ENCODE measurements at places on chromosomes 1 and 21.
A peak's percentile ranks its signal among the peaks of the same experiment; 100 is the strongest.

DNA sequence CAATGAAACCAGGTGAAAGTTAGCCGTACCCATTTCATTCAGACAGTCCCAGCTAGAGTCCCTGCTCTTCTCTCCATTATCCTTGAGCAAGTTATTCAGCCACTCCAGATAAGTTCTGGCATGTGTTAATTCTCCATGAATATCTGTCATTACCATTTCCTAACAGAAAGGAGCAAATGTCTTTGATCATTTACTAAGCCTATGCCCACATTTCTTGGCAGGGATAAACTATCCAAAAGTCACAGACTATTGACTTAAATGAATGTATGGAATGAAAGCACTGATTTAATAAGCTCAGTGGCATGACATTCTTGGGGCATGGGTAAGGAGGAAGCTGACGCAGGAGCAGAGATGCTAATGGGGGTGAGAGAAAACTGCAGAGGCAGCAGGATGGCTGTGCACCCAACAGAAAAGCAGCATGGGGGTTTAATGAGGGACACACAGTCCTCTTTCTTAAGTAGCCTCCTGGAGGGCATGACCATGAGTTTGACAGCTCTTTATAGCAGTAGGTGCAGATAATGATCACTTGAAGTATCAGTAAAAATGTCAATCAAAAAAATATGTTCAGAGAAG lies 17.6 kb upstream of the DHCR24 start:
- peak; percentile 69 for DNase-seq

DNA sequence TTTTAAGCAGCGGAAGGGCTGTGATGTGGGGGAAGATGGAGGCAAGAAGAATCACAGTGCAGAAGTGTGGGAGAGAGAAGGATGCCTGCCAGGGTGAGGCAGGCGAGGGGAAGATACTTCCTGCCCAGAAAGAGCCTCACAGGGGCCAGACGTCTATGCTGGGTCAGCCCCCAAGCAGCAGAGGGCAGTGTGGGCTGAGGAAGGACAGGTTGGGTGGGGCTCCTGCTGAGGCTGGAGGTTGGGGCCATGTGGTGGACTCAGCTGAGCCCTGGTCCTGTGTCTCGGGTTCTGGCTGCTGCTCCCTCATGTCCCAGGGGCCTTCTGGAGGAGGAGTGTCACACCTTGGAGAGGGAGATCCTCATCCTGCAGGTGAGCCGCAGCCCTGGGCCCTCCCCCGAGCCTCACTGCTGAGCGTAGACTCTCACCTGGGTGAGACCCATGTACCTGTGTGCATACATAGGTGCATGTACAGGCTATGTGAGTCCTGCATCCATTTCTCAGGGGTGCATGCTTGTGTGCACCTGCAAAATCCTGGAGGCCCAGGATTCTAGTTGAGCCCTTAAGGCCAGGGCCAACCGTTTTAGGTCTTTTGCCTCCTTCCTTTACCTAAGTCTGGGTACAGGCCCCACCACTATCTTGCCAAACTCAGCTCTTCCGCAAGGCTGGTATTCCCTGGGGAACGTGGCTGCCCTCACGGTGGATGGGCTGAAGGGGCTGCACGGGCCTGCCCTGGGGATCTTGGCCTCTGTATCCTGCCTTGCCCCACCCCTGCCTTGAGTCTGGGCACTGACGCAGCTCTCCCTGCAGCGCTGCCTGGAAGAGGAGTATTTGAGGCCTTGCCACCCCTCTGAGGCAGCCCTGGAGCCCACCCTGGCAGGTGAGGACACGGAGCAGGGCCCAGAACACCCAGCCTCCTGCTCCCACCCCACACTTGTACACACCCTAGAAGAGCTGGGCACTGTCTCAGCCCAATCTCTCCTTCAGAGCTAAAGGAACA lies 3.7 kb downstream of the CCDC24 start:
- no peak for DNase-seq

GRCh38 chr1:93816970-93817678 lies 61.9 kb downstream of the DNTTIP2 start:
- DNase-seq, result no peak

DNA sequence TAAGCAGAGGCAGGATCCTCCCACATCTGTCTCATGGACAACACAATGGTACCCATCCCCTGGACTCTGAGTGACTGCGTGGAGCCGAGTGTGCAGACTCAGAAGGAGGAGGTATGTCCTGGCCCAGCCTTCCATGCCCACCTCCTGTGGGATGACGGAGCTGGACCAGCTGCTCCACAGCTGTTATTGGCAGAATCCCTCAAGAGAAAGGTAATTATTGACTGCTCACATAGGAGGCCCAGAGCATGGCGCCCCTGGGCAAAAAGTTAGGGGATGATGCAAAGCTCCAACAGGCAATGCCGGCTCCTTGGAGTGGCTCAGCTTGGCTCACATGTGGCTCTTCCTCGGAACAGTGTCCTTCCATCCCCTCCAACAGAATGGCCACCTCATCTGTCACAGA lies 12.2 kb upstream of the ACTRT2 start:
- DNase-seq, result no peak

GRCh38 chr1:204284929-204285328 lies 71.1 kb upstream of the GOLT1A start:
- no peak for DNase-seq

GRCh38 chr1:215518594-215518993 lies 48.5 kb upstream of the KCTD3 start:
- no peak for DNase-seq

GRCh38 chr1:203131548-203132200 lies 4.1 kb downstream of the ADORA1 start:
- DNase-seq, result no peak

DNA sequence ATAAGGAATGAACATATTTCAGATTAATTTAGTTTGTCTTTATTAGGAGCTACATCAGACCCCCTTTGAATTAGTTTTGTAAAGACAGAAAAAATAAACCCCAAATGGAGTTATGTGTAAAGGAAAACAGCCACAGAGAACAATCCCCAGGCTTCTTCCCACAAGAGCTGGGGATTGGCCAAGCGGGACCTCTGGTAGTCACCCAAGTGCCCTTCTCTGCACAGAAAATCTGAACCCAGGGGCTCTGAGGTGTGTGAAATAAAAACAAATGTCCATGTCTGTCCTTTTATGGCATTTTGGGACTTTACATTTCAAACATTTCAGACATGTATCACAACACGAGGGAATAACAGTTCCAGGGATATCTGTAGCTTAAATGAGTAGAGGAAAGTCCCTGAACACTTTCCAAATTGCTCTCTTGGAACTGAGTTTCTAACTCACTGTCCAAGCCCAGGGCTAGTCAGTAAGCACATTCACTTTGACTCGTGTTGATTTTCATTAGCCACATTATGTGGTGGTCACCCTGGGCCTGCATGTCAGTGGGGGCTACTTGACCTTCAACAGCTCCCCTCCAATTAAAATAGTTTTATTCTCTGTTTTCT lies 22.5 kb downstream of the DPT start:
- no peak for DNase-seq

DNA sequence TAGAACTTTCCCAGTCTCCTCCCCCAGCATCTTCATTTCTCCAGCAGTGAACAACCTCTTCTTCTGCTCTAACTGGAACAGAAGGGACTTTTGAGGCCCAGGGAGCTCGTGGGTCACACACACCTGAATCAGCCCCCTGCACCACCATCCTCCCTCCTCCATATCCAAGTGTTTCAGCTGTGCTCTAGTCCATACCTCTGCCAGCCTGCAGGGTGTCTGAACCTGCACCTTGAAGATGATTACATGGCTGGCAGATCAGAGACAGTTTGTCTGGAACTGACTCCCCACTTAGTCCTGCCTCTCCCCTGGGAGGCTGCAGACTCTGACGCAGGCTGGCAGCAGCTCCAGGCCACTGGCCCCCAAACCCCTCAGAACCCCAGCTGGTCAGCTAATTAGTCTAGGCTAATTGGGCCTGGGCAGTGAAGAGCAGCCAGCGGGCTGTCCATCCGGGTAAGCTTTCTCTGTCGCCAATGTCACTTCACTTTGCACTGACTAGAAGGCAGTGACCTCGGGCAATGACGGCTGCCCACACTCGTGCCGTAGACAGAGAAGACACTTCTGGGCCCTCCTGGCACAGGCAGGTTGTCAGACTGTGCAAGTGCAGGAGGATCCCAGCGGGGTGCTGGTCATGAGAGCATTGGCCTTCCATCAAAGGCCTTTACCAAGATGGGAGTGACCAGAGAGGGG lies 12.2 kb downstream of the CAMK1G start:
- no peak for DNase-seq

GRCh38 chr1:54728027-54728426 lies 12.4 kb downstream of the TTC4 start:
- no peak for DNase-seq

- no peak for DNase-seq
These were observed 48.5 kb downstream of the CDC7 start for GRCh38 chr1:91549041-91549735.

DNA sequence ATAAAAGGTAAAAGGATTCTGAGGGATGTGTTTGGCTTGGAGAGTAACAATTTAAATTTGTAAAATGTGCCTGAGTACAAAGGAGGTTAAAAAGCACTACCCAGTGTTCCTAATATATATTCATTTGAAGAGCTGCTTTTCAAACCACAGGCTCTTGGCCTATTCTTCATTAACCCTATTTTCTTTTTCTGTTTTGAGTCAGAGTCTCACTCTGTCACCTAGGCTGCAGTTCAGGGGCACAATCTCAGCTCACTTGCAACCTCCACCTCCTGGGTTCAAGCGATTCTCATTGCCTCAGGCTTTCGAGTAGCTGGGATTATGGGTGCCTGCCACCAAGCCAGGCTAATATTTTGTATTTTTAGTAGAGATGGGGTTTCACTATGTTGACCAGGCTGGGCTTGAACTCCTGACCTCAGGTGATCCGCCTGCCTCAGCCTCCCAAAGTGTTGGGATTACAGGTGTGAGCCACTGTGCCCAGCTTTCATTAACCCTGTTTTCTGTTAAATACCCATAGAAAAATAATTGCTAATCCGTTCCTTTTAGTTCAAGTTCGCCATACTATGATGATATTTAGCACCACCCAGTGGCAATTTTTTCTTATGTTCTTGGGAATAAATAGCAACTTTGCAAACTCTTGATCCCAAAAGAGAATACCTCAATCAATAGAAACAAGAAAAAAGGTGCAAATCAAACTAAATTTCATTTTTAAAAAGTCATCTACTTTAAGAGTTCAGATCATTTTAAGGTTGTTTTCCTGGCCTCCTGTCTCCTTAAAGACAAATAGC lies 30.5 kb downstream of the ZBTB8OS start:
- DNase-seq, result no peak

- DNase-seq, result no peak
These were observed 382.3 kb upstream of the ADGRL4 start for GRCh38 chr1:79388694-79389361.

DNA sequence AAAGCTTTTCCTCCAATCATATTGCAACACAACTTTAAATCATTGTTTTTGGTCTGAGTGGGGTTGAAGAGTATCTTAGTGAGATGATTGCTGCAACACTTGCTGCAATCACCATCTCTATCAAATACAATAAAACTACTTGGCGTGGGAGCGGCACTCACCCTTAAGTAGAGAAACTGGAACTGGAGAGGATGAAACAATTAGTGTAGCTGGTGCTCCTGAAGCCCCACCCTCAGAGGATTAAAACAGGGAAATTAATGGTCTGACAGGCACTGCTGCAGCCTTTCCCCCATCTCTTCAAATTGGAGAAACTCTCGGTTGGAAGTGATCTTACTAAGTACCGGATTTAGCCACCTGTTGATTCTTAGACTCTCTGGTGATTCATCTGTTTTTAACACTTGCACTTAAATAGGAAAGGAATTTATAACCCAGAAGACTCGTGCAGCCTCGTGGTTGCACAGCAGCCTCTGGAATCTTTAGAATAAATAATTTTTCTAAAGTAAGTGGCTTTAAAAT lies 80.5 kb upstream of the KIF26B start:
- no peak for DNase-seq

DNA sequence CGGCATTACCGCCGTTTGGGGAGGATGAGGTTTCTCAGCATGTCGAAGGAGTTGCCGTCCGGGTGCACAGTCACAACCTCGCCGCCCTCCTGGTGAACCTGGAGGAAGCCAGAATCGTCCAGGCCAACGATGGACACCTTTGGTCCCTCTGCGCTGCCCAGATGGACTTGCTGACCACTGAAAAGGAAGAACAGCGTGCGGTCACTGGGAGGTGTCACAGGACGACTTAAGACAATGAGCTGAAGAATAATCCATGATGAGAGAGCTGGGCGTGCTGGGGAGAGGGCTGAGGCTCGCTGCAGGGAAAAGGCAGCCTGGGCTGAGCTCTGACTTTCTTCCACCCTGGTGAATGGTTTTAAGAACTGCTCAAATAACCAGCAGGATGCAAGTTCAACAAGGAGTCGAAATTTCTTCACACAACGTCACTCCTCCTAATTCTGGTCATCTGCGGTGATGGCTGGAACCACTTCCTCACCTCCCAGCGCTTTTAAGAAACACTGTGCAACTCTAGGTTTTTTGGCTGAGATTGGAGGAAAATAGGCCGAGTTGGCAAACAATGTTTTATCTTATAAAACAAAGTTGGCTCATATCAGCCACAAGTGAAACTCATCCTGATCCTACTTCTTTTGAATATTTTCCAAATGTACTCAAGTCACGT lies 55.5 kb downstream of the SIM2 start:
- no peak for DNase-seq

DNA sequence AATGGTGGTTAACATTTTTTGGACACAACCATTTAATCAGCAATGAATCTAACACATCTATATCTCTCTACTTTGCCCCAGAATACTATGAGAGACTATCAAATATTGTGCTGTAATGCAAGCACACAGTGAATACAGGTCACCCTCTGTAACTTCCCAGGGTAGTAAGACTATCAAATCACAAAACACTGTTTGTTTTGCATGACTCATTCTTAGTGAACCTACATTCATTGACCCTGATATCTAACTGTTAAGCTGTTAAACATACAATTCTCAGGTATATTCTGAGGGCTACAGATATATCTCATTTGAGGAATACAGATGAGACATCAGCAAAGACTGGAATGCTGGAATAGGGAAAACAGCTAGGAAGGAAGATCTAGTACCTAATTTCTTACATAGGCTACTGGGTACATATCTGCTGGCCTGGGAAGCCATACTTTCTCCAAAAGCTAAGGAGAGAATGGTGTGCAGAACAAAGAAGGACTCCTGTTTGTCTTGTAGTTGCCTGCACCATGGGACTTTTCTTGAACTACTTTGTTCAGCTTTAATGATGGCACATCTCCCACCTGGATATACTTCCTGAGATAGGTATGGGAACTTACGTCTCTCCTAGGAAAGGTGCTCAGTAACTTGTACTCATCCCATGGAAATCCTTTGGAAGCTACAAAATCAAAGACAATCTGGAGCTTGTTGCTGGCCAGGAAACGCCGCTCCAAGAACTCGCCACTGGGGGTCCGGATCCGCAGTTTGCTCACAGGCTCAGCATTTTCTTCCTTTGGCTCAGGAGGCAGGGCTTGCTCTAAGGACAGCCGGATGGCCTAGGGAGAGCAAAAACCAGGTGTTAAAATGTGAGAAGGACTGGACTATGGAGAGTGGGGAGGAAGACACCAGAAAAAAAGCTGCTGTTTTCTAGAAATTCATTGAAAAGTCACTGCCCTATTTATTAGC lies 51.9 kb upstream of the DMRTA2 start:
- DNase-seq, result no peak

GRCh38 chr1:212608959-212609700 lies 569 bp downstream of the ATF3 start:
- peak; percentile 8 for DNase-seq
